ENCODE measurements at places on chromosomes 6 and 20.

- peak; percentile 13 for DNase-seq
Observed at GRCh38 chr6:53654745-53655240, 10.8 kb downstream of the KLHL31 start.

- DNase-seq = no peak
Observed at GRCh38 chr6:16105854-16106253, 23.0 kb upstream of the MYLIP start.

- DNase-seq = no peak
Observed at GRCh38 chr6:22017272-22017671, 279.6 kb downstream of the PRL start.

DNA sequence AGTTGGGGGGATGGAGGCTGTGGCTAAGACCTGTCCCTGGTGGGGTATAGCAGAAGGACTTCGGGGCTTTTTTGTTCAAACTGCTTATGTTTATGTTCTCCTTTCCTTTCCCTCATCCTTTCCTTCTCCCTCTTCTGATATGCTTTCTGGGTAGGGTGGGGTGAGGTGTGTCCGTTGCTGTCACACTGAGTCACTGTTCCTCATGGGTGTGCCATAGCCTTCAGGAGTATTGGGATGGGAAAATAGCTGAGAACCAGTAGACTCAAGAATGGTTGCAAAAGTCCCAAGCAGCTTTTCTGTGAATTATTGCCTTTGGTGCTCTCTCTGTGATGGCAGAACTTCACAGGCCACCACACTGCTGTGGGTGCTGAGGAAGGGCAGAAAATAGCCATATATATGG, 39.6 kb downstream of the TPD52L1 start:
- DNase-seq = peak; percentile 4

DNA sequence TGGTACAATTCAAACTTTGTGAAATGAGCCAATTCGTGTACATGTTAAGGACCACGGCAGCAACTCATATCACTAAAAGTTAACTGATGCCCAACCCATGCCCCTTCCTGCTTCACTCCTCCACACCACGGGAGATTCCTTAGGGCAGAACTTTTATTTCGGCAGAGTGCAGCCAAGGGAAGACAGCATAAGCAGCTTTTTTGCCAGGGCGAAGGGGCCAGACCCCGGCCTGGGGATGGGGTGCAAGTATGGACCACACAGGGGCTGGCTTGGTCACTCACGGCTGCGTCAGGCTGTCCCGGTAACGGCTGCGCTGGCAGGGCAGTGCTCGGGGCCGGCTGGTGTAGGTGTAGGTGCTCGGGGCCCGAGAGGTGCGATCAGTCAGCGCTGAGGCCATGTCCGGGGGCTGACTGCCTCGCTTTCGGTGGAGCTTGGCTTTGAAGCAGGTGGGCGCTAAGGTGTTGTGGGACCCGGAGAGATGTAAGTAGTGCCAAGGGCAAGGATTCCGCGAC, 792 bp downstream of the RSPH3 start:
- peak; percentile 36 for DNase-seq

DNA sequence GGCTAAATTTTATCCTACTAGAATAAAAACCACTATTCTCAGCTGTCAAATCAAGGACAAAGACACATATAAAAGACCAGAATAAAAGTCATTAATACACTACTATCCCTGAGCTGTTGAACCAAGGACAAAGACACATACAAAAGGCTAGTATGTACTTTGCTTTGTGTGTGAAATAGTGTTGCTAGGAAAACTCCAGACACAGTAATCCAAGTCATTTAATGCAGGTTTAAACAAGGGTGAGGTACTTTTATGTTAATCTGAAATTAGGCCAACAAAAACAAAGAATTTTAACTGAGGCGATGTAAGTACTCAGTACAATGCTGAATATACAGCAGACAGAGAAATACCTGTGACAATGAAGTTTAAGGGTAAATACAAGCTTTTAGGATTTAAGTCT, 18.9 kb downstream of the GCLC start:
- no peak for DNase-seq

DNA sequence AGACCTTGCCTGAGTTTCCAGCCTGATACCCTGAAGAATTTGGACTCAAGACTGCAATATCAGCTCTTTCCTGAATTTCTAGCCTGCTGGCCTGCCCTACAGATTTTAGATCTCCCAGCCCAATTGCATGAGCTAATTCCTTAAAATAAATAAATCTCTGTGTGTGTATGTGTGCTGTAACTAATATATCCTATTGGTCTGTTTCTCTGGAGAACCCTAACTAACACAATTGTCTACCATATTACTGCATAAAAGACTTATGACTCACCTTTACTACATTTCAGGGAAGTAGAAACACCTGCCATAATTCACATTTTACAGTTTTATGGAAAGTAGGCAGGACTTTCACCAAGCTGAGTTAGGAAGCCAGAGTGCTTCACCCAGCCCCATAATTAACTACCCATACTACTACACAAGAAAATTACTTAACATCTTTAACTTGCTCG, 90.7 kb upstream of the BEND6 start:
- peak; percentile 41 for DNase-seq

DNA sequence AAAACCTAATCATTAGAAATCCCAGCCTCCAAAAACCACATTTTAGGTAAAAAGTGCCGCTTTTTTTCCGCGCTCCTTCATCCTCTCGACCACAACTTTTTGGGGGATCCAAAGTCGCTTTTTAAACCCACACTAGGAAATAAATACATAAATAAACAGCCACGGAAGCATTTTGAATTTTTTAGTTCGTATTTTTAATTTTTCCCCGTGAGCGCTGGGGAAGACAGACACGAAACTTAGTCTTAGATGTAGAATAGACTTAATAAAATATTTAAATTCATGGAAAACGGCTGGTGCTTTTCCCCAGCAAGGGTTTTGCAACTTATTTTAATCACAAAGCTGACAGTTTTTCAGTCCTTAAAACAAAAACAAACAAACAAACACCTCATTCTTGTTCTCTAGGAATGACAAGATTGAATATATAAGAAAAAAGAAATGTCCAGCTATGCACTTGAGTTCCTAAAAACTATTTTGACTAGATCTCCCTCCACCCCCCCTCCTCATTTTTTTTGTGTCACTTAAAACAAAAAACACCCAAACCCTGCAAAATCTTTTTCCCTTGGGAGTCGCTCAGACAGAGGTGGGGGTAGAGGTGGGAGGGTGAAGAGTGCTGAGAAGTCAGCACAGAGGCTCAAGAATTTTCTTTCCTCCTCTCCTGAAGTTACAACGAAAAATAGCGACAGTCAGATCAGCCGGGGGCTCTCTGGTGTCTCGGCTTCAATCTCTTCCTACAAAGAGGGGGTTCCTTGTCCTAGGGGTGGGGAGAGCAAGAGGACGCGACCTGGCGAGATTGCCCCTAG, 43.4 kb upstream of the SUPT3H start:
- DNase-seq = no peak

DNA sequence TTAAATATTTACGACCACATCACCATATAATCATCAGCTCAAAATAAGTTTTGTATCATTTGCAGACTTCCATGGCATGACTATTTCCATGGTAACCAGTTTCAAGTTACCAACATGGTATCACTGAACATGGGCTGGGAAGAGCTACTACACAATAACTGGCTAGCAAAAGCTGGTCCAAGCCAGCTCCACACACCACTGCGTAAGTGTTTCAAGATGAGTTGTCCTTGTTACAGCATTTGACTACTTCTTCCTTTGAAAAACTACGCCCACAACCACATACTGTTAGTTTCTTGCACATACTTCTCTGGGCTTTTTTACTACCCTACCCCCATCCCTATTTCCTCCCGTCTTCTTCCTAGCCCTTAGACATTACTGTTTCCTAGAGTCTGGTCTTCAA, 8.5 kb downstream of the CD164 start:
- DNase-seq = no peak

DNA sequence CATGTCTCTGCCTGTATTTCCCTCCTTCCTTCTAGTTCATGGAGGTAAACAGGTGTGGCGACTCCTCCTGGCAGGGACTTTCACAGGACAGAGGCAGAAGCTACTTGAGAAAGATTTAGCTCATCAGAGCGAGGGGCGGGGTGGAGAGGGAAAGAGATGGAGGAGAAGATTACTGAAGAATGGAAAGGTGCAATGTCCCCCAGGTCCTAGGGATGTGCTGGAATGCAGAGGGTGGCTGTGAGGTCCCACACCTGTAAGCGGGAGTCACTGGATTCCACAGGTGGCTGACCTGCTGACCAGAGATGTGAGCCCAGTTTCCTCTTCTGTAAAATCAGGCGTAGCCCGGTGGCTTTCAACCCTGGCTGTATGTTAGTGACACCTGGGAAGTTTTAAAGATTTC, 199.2 kb upstream of the SULF2 start:
- DNase-seq = no peak

DNA sequence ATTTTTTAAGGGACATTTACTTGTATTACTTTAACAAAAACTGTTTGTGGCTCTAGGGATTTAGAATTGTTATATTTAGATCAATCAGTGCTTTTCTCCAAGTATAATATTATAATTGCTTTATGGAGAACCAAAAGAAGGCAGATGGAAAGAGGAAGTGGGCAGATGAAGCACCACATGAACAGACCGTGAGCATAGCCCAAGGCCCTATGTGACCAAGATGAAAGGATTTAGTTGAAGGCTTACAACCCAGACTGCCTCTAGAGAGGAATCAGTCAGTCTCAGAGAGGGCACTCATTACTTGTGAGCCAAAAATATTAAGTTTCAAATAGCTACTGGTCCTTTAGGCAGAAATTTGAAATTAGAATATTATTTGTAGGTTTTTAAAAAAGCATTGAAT, 102.3 kb upstream of the IMPG1 start:
- DNase-seq = no peak

- DNase-seq = no peak
Observed at GRCh38 chr6:159931846-159932245, 37.0 kb upstream of the IGF2R start.

- no peak for DNase-seq
Observed at GRCh38 chr20:11792568-11792953, 125.1 kb upstream of the BTBD3 start.

GRCh38 chr6:136677344-136677743, 114.9 kb downstream of the MAP3K5 start:
- DNase-seq = no peak

- DNase-seq = no peak
Observed at GRCh38 chr6:155078331-155078745, 83.2 kb downstream of the TIAM2 start.

DNA sequence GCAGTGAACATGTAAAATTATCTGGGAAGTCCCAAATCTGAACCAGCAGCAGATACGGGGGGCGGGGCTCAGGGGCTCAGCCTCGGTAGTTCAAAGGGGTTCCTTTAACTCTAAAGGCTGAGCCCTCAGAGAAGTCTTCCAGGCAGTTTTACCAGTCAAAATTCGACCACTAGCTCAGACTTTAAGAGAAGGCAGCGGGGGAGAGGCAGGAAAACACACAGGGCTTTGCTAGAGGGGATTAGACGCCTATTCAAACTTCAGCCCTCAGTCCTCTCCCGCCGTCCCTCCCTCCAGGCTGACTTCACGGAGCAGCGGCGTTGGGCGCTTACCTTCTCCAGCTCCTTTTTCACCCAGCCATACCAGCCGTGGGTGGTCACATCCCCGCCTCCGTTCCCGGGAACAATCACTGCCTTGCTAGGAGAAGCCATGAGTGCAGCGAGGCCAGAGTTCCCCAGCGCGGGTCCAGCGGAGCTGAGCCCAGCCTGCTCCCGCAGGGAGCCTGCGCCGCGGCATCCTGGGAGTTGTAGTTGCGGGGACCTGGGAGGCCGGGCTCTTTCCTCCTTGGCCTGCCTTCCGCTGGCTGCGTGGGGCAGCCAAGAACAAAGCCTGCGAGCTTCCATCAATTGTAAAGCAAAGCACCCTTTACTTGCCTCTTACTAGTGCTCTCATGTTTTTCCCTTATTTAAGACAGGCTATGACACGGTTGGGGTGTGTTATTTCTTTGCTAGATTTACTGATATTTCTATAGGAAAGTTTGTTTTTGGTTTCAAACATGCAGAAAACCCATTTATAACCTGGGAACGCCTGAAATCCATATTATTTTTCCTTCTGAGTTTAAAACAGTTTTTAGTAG, at the start of gene RBBP9:
RBBP9 (minus strand) TSS at position 486 of the 853 bp plus-strand sequence; CDS start at position 428, 58 bp downstream.
- peak; percentile 77 for DNase-seq

GRCh38 chr20:24981282-24981681, 11.3 kb downstream of the APMAP start:
- no peak for DNase-seq

- no peak for DNase-seq
Observed at GRCh38 chr6:133551847-133552341, 310.7 kb downstream of the EYA4 start.

- DNase-seq = no peak
Observed at GRCh38 chr6:46756469-46757213, 9.9 kb downstream of the ANKRD66 start.

DNA sequence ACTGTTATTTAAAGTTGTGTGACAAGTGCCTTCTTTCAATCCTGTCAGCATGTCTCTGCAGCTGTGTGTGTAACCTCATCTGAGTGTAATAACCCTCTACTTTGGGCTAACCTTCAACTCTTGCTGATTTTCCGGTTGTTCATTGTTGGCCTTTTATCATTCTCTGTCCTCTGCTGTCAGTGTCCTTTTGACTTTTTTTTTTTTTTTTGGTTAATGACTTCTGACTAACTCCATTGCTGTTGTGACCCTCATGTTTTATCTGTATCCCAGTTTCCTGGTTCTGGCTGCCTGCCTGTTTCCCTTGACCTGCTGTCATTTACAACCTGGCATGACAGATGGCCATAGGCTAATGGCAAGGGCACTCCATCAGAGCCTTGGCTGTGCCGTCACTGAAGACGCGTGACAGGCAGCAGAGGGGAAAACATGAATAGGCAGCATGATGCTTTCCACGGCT, 145.7 kb upstream of the MAN1A1 start:
- DNase-seq = no peak

DNA sequence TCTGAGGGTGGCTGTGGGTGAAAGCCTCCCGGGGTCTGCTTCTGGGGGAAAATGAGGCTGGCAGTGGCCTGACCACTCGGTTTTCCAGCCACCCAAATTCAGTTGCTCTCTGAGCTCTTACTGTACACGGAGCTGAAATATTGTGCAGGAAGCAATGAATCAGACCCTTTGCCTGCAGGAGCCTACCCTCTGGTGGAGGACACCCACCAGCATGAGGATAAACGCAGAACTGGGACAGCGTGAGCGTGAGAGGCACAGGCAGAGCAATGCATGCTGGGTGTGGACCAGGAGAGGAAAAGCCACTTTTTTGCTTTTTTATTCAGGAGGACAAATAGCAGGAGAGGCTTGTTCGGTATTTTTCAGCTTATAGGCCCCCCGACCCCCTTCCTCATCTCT, 298.0 kb downstream of the QKI start:
- no peak for DNase-seq

DNA sequence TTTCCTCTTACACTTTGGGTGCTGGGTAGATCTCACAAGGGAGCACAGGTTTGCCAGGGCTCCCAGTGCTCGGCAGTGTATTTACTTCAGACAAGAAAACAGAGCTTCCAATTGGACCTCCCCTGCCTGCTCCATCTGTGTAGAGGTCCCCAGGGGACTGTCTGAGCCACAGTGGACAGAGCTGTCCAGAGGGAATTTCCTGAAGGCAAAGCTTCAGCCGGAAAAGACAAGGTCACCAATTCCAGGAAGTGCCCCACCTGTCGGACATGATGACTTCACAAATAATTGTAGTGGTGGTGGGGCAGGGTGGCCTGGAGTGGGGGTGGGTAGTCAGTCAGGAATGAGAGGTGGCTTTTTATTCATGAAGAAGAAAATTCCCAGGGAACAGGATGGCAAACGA, 18.6 kb downstream of the ADGRF5 start:
- no peak for DNase-seq
